ENCODE measurements at places on chromosomes 5 and 9.

- no peak for DNase-seq
Observed at GRCh38 chr9:33135031-33135461, 32.1 kb downstream of the B4GALT1 start.

GRCh38 chr9:86485359-86485758 lies 131.1 kb upstream of the TUT7 start:
- no peak for DNase-seq

DNA sequence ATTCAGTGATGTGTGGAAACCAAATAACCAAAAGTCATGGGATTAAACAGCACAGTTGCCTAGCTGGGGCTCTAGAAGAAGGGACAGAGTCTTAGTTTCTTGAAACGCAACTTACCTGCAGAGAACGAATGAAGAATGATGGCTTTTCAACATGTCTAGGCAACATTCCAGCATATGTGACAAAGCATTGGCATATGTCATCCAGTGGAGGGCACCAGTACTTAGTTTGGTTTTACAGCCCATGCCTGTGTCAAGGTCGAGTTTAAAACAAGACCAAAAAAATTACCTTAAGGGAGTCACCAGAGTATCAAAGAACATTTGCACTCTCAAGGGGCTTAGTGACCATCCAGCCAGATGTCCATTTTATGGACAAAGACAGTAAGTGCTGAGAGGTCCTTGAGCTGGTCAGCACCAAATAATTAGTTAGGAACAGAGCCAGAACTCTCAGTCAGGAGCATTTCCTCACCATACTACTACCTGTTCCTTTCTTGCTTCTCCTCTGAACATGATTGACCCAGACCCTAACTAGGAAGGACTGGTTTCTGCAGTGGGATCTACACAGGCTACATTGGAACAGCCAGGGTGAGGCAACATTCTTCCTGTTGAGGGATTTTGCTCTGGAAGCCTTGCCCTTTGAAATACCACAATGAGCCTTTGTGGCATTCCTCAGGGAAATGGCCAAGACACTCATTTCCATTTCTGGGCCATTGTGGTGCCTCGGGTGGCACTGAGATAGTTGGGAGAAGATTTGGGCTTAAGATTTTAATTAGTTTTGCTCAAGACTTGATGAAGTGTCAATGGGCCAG lies 75.4 kb upstream of the ANKH start:
- DNase-seq = no peak

DNA sequence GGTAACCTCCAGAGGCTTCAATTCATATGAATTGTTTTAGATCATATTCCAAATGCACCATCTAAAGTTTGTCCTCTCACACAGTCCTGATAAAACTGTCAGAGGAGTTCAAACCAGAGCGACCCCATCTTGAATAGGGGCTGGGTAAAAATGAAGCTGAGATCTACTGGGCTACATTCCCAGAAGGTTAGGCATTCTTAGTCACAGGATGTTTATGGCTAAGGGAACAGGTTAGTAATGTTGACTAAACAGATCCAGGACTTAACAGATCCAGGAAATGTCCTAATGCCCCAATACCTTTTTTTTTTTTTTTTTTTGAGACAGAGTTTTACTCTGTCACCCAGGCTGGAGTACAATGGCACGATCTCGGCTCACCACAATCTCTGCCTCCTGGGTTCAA lies 192.6 kb upstream of the PRDM9 start:
- DNase-seq = no peak

DNA sequence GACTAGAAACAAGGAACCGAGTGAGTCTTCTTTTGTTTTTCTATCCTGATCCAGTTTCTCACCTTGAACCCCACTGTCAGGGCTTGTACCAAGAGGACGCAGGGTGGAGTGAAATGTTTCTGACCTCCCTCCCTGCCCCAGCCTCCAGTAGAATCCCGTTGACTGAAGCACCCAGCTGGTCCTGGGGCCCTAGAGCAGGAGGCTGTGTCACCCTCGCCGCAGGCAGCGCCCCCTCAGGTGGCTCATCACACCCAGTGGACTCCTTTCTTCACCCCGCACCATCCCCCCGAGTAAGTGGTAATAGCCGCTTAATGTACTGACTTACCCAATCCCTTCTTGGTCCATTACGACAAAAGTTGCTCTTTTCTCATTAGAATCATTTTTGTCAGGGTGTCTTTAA lies 53.8 kb downstream of the MVB12B start:
- no peak for DNase-seq

DNA sequence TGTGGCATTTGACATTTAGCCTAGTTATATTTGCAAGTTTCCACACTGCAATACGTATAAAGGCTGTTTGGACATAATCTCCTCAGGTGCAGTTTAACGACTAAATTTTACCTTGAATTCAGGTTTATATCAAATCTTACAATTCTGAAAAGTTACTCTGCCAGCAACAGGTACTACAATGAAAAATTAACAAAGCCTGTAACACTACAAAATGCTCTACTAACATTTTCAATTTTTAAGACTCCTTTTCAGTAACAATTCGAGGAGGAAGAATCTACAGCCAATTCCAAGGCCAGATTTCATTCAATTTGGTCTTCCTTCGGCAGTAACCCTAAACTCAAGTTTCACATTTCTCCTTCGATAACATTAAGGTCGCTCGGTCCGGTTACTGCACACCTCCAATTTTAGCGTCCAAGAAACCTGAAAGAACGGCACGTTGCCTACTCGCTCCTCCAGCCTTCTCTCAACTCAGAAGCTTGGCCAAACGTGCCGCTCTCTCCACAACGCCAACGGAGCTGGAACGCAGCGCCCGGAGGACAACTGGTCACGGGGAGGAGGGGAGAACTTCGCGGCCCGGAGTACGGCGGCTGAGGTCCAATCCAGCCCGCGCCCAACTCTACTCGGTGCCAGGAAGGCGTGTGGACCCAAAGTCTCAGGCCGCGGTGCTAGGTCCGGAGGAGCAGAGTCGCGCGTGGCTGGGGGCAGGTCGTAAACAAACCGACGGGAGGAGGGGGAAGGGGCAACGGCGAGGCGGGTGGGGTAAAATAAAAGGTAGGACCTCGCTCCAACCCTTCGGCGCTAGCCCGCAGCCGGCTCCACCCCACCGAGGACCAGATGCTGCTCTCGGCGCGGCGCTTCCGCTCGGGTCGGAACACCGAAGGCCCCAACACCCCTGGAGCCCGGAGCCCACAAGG lies 681 bp downstream of the FNIP1 start:
- no peak for DNase-seq

DNA sequence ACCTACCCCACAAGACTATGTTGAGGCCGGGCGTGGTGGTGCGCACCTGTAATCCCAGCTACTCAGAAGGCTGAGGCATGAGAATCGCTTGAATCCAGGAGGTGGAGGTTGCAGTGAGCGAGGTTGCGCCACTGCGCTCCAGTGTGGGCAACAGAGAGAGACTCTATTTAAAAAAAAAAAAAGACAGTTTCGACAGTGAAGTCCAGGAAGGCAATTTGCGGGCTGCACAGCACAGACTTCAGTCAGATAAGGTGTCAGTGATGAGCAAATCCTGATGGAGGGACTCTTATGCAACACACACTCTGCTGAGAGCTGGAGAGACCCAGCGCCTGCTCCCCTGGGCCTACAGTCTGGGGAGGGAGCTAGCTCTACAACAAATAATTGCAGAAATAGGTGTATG lies 14.2 kb downstream of the CCNJL start:
- DNase-seq = no peak

GRCh38 chr5:156221816-156222215 lies 105.1 kb upstream of the SGCD start:
- no peak for DNase-seq

DNA sequence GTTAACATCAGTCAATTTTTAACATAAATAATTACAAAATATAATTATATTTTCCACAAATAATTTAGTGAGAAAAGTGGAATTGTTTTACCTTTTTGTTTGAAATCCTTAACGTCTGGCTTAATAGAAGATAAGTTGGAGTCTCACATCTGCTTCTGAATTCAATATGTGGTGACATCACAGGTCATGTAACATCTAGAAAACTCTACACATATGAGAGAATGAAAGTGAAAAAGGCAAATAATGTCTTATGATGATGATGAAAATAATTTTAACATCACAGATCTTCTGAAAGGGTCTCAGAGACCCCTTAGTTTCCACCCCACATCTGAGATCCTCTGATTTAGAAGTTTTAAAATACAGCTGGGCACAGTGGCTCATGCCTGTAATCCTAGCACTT lies 81.5 kb downstream of the PRKACG start:
- no peak for DNase-seq

GRCh38 chr5:137316346-137316736 lies 182.8 kb downstream of the SPOCK1 start:
- DNase-seq = no peak

- no peak for DNase-seq
Observed at GRCh38 chr9:99561509-99561917, 260.2 kb upstream of the NR4A3 start.

DNA sequence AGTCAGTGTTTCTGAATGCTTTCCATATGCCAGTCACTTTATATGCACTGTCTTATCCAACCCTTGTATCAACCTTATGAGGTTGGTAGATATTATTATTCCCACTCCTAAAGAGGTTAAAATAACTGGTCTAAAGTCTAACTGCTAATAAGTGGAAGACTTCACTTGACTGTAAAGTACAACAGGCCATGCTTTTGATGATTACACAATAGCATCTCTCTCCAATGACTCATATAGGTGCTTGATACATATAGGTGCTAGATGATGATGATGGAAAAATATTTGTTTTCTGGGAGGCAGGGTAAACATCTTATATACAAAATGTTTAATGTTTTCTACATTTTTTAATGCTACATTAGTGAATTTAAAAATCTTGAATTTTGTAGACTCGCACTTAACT lies 75.9 kb upstream of the NR3C1 start:
- no peak for DNase-seq

DNA sequence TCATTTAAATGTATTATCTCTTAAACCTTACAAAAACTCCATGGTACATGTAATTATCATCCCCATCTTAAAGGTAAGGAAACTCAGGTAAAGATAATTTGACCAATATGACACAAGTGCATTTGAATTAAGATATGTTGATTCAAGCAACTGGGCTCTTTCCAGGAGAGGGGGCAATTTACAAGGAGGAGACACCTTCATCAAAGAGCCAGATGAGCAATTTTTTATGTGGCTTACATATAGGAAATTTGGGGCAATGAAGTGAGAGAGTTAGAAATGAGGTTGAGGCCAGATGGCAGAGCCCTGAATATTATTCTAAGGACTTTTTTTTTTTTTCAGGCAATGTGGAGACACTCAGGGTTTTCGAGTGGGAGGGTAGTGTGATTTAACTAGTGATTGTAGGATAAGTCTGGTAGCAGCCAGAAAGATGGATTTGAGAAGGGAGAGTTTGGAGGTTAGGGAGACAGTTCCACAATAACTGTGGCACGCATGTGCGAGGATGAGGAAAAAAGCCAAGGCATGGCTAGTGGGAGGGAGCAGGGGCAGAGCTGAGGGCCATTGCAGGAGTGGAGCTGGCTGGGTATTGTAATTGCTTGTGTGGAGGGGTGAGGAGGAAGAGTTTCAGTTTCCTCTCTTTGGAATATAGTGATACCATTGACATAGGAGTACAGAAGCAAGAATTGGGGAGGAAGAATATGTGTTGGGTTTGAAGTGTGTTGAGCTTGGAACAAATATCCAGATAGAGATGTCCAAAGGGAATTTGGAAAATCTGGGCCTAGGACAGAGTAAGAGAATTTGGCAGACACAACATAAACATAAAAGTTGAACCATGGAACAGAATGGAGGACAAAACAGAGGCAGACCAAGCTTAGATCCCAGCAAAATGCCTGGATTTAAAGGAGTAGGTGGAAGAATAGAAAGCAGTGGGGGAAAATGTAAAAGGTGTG lies 72.0 kb downstream of the ACTBL2 start:
- no peak for DNase-seq

DNA sequence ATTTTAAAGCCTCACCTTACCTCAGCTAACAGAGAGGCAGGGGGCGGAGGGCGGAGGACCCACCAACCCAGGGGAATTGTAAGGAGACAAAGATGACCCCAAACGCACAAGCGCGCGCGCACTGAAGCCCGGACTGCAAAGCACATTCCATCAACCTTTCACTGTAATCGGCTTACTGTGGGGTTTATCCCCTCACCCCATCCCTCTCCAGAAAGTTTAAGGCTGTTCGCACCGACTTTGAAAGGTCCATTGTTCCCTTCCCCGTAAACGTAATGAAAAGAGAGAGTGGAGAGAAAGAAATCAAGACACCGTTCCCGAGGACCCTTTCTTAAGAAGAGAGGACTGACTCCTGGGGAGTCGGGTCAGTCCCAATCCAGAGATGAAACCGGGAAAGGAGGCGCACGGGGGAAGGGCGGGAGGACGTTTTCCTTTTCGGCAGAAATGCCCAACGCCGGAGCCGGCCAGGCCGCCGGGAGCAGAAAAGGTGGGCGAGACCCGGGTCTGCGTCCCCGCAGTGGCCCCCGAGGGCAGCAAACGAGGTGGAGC lies 464 bp downstream of the CEMIP2 start:
- no peak for DNase-seq

DNA sequence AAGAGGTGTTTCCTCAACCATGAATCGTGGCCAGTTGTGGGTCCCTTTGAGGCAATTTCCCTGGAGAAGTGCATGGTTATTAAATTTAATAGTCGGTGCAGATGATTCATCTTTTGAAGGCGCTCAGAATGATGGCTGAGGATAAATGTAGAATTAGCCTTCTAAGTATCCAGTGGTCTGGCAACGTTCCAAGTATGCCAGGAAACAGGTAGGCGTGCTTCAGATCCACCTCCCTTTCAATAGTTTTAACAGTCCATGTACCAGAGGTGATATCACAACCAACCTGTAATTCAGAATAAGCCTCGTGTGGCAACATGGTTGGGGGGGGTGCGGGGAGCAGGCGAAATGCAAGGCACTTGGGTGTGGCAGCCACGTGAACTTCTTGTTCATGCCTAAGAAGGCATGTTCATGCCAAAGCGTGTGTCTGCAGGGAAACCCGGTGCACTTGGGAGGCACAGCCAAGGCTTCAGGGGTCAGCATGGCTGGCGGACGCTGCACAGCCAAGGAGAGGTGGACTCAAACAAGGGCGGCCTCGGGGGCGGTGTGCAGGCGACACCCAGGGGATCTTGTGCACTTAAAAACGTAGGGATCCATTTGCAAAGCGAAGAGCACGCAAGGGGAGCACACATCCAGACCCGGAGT lies 5.2 kb upstream of the NKD2 start:
- DNase-seq = no peak

- DNase-seq = no peak
Observed at GRCh38 chr5:144958002-144958401, 787.3 kb downstream of the KCTD16 start.

DNA sequence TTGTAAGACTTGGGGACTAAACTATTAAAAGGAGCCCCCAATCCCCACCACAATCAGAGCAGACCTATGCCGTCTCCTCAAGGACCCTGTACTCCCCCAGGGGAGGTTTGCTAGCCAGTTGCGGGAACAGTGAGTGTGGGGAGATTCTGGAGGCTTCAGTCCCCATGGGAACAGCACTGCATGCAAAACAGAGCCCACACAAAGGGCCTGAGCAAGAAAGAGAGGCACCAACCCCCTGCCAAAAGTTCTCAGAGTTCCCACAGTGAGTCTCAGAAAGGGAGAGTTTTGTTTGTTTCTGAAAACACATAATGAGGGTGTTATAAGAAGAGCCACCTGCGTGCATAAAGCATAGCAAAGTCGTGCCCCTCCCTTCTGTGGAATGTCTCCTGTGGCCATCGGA lies 56.6 kb downstream of the CFAP90 start:
- DNase-seq = no peak

GRCh38 chr5:135602882-135603721 lies 24.3 kb upstream of the CXCL14 start:
- no peak for DNase-seq

GRCh38 chr5:17096952-17097695 lies 120.3 kb upstream of the BASP1 start:
- no peak for DNase-seq

All from bone marrow (tissue), 2 donors.